ENCODE measurements at places on chromosomes 16 and 17. TPM values are rescaled to one million over a fixed set of nuclear protein-coding genes. Genes with fewer than 3 reads are reported as not detected.
A peak's percentile ranks its signal among the peaks of the same experiment; 100 is the strongest.

DNA sequence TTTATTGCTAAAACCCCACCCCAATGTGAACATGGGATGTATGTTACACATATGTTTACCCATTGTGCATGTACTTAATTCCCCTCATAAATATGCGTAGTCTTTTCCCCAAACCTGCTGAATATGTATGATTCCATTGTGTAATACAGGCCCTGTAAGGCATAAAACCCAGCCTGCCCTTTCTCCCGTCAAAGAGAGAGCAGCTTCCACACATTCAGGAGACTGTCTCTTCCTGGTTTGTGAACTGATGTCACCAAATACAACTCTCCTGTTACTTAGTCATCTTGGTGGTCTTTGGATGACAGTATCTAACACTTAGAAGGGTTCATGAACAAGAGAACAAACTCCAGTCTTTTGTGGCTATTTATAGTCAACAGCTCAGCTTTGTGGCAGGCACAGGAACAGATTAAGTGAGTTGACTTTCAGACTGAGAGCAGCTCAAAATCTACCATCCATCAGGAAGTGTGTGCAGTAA lies 24.7 kb upstream of the TMC7 start:
- DNase-seq, result no peak

CDRT4 gene
- total RNA-seq, result 4.9 TPM

DNA sequence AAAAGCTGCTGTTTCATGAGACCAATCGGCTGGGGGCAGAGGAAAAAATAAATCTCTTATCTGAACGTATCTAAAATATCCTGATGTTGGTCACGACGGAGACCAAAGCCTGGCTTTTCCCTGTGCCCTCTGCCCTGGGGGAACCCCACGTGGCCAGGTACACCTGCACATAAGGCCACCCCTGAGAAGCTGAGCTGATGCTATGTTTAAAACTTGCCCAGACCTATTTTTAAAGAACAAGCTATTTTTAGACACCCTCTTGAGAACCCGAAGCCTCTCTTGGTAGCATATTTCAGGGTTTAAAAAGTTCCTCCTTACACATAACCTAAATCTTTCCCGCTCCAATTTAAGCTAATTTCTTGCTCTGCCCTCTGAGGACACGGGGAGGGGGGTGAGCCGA lies 210.4 kb downstream of the GSG1L start:
- no peak for DNase-seq

DNA sequence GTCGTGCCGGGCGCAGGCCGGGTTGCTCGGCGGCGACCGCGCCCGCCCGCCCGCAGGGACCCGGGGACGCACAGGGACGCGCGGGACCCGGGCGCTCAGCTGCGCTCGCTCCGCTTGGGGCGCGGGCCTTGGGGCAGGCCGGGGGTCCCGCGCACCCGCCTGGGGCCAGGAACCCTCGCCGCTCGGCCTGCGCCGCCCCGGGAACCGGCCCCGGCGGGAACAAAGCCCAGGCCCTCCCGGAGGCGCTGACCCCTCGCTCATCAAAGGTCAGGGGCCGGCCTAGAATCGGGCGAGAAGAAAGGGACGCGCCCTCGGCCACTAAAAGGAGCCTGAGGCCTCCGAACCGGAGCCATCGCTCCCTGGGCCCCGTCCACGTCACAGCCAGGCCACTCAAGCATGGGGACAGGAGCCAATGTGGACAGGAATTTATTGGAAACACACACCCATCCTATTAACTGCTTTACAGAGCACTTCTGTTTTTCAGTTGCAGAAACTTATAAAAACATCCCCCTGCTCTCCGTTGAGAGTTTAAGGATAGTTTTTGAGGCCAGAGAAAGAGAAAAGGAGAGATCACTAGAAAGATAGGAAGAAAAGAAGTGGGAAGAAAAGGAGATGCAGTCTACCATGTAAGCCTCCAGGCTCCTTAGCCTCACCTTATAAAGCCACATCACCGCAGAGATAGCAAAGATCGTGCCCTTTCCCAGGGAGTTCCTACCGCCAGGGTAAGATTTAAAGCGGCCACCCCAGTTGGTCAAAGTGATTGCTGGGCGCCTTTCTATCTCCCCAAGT lies 558 bp upstream of the ZFHX3 start:
- peak; percentile 79 for DNase-seq

DNA sequence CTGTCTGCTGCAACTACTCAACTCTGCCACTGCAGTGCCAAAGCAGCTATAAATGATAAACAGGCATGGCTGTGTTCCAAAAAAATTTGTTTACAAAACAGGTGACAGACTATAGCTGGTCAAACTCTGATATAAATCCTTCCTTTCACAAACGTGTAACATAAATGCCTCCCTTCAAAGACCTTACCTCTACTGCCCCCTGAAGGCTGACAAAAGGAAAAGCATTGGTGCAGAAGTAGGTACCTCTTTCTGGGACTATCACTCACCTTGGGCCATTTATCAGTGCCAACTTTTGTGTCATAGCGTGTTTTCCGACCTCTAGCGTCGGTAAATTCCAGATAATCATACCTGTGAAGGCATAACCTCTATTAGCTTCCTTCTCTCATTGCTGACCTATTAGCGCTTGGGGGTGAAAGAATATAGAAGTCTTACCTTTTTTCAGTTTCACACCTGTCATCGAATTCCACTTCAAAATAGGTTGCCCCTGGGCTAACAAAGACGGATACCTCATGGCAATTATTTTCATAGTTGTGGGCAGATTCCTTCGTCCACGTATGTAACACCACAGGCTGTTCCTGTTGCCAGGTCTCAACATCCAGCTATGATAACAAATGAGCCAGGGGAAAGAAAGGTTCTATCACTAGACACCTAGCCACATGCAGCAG lies 67.9 kb downstream of the ZZEF1 start:
- no peak for DNase-seq

- no peak for DNase-seq
Measured at GRCh38 chr17:79478051-79478461, 132.8 kb downstream of the RBFOX3 start.

DNA sequence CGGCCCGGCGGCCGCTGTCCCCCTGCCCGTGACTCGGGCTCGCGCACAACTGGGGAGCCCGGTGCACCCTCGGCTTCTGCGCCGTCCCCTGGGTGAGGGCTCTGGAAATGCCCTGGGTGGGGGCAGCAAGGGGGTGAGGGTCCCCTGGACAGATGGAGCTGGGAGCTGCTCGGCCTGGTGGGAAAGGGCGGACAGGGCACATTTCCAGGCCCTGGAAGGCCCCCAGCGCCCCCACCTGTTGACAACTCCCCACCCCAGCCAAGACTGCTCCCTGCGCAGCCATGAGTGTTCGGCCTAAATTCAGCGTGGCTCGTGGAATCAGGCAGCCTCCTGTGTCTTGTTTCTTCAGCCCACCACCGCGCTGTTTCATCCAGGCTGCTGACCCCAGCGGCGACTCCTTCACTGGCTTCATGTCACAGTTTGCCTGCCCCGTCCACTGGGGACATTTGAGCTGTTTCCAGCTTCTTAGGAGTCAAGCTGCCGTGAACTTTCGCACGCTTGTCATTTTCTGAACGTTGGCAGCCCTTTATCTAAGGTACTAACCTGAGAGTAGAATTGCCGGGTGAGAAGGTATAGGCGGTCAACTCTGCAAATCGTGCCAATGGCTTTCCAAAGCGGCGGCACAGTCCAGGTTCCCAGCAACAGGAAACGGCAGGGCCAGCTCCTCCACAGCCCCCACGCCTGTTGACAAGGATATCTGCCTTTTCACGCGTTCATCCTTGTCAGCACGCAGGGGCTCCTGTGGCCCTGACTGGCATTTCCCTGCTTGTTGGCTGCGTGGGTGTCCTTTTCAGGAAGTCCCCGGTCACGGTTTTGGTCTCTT lies 895 bp downstream of the UTS2R start:
- peak; percentile 18 for DNase-seq

OR4D1 gene
- total RNA-seq, result not detected

- no peak for DNase-seq
Measured at GRCh38 chr17:17149520-17150447, 56.3 kb downstream of the PLD6 start.

NPIPB5 gene
- total RNA-seq, result 57.9 TPM

GRCh38 chr16:20906341-20907255 lies 6.0 kb downstream of the LYRM1 start:
- no peak for DNase-seq

- no peak for DNase-seq
Measured at GRCh38 chr16:54342966-54343365, 56.4 kb upstream of the IRX3 start.

DNA sequence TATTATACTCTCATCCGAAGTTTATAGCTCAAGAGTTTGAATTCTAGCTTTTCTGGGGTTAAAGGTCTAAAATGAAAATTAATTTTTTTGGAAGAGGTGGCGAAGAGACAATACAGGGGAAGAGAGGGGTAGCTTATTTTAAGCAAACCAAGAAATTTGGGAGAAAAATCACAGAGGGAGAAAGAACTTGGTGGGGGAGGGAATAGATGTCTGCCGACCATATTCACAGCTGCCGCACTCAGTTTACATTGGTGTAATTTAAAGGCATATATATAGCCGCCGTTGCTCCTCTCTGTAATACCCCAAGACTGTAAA lies 6.5 kb upstream of the ZFHX3 start:
- no peak for DNase-seq

DNA sequence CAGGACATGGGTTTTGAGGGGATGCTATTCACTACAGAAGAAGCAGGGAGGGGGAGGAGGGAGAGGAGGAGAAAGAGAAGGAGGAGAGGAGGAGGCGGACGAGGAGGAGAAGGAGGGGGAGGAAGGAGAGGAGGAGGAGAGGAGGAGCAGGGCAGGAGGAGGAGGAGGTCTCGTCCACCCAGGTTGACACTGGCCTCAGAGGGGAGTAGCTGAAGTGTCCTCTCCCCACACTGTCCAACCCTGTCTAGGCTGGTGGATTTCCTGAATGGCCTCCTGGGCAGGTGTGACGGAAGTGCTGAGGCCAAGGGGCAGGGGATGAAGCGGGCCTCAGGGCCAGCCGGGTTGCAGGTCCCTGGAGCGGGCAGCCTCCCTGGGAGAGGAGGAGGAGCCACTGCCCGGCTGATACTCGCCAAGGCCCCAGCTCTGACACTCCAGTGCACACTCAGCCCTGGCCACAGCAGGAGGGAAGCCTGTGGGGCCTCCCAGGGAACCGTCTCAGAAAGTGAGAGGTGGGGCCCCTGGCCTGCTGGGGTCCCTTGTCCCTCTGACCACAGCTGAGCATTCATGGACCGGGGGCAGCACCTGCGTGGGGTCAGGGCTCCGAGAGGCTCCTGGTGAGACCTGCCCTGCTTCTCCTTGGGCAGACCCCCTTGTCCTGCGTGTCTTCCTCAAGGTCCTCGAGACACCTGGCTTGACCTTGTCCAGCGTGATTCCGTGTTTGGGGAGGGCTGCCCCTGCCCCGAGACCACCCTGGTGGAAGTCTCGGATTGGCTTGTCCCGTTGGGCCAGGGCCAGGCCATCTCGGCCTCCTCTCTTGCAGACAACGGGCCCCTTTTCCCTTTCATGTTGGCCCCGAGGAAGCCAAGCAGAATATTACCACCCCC lies 200.6 kb upstream of the CIBAR2 start:
- no peak for DNase-seq

DNA sequence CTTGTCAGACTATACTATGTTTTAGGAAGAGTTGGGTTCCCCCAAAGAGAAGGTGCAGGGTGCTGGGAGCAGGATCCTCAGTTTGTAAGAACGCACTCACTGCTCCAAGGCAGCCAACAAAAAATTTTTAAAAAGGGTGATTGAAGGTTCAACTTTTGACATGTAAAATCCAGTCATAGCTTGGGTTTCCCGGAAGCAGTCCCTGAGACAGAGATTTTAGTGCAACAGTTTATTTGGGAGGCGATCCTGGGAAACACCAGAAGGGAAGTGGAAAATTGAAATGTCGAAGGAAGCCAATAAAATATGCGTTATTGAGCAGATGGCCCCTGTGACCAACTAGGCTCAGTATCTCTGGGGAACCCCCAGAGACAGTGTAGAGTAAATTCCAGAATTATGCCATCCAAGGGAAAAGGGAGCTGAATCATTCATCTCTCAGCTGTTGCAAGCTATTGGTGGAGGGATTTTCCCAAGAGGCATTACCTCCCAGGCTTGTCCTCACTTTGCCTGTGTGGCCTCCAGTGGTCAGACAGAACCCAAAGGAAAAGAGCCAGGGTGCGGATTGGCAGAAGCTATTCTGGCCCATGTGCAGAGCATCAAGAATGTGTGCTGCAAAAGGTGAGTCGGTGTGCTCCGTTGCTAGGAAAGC lies 72.9 kb downstream of the HS3ST3B1 start:
- no peak for DNase-seq

GRCh38 chr16:89430436-89431157 lies 59.8 kb downstream of the ANKRD11 start:
- DNase-seq, result no peak

GRCh38 chr16:20259541-20259940 lies 67.8 kb downstream of the GP2 start:
- no peak for DNase-seq

E4F1 gene
- total RNA-seq, result 15.0 TPM

DNA sequence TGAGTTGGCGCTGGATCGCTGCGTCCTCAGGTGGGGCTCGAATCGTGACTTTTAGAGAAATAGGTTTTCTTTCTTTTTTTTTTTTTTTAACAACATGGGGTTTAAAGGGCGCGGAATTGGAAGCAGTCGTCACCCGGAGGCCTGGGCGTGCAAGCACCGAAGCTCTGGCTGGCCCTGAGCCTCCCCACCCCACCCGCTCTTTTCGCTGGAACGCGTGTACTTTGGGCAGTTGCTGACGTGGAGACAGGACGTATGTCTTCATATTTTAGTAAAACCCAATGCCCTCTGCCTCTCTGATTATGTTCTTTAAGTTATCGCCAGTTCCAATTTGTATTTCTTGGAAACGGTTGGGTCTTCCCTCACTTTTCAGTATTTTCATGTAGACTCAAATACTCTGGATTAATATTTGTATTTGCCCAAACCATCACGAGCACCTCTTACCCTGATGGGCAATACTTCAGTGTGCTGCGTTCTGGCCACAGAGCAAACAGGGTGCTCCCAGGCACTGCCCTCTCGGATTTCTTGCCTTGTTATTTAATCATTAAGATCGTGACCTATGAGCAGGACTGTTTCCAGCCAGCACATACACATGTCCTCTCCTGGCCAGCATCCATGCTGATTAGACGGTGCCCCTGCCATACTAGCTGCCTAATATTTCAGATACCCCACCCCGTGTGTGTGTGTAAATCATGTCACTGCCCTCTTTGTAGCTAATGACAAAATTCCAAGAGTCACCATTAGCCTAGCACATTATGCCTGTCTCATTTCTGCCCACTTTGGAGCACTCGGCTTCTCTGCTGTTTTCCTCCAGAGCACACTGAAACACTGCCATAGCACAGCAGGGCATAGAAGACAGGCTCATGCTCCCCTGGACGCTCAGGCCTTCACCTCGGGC lies 805 bp upstream of the C16orf95 start:
- DNase-seq, result peak; percentile 62

PLD6 gene
- total RNA-seq, result 5.8 TPM

GRCh38 chr17:82817947-82818346 lies 21.9 kb downstream of the ZNF750 start:
- no peak for DNase-seq

LRRC37A gene
- total RNA-seq, result 2.4 TPM

DNA sequence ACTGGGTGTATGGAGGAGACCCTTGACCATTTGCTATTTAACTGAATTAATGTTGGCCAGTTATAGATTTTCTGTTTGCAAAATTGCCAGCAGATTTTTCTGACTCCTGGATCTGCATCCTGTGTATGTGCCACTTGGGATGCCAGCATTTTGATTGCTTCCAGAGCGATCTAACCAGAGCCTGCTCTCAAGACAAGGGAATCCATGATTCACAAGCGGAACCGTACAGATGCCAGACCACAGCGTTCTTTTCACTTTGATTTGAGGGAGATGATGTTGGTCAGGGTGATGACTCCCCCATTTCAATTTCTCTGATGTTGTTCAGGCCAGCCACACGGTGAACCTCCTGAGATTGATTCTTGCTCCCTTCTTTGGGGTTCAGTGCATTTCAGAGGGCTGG lies 228.7 kb downstream of the CDH13 start:
- no peak for DNase-seq
